H1 (cell line): ENCODE measurements at places on chromosomes 12 and 14. TPM values are rescaled to one million over a fixed set of nuclear protein-coding genes. Genes with fewer than 3 reads are reported as not detected.

Gene OTX2
- 145 and 155 TPM in 2 replicates for polyA plus RNA-seq

Gene TAS2R42
- polyA plus RNA-seq, result not detected in 2 replicates

Gene AQP6
- 0.03 and 0.06 TPM in 2 replicates for polyA plus RNA-seq

Gene NRIP2
- 0.03 and 0.06 TPM in 2 replicates for polyA plus RNA-seq

Gene RPS6KA5
- 0.85 and 0.93 TPM in 2 replicates for polyA plus RNA-seq

Gene UBE2N
- 62.1 and 108 TPM in 2 replicates for polyA plus RNA-seq

Gene CLEC9A
- not detected in 2 replicates for polyA plus RNA-seq

Gene HSP90B1
- 88.9 and 161 TPM in 2 replicates for polyA plus RNA-seq

Gene P3H3
- polyA plus RNA-seq, result 22.9 and 40.9 TPM in 2 replicates

Gene DNAH10
- polyA plus RNA-seq, result 0.02 and 0.09 TPM in 2 replicates

Gene GLT8D2
- 5.0 and 9.8 TPM in 2 replicates for polyA plus RNA-seq

Gene ABCD2
- polyA plus RNA-seq, result not detected in 2 replicates

Gene CMTM5
- polyA plus RNA-seq, result 2.1 and 2.8 TPM in 2 replicates

Gene CFAP251
- polyA plus RNA-seq, result 1.8 and 1.9 TPM in 2 replicates

Gene UBE3B
- polyA plus RNA-seq, result 14.0 and 17.1 TPM in 2 replicates

Gene SLCO1A2
- polyA plus RNA-seq, result 2.9 and 6.7 TPM in 2 replicates

Gene LALBA
- not detected in 2 replicates for polyA plus RNA-seq

Gene FMNL3
- polyA plus RNA-seq, result 8.6 and 11.4 TPM in 2 replicates

Gene FUT8
- polyA plus RNA-seq, result 8.8 and 10.5 TPM in 2 replicates

Gene ADAM21
- 0.03 and 0.09 TPM in 2 replicates for polyA plus RNA-seq

Gene LHX5
- 1.1 and 4.6 TPM in 2 replicates for polyA plus RNA-seq

Gene KITLG
- 1.3 and 1.4 TPM in 2 replicates for polyA plus RNA-seq

Gene BHLHE41
- polyA plus RNA-seq, result 0.58 and 1.1 TPM in 2 replicates

Gene RABGGTA
- polyA plus RNA-seq, result 49.8 and 65.1 TPM in 2 replicates

Gene OASL
- not detected in 2 replicates for polyA plus RNA-seq

Gene OAS3
- polyA plus RNA-seq, result 3.7 and 4.3 TPM in 2 replicates

Gene CLEC4A
- polyA plus RNA-seq, result 0.44 TPM in 1 of 2 replicates, not detected in the other

Gene SLC5A8
- polyA plus RNA-seq, result 0.11 and 0.21 TPM in 2 replicates

Gene NKX2-1
- polyA plus RNA-seq, result not detected in 2 replicates

Gene ATL1
- 2.1 and 4.0 TPM in 2 replicates for polyA plus RNA-seq
